CD8-positive, alpha-beta memory T cell (primary cell): ENCODE measurements at places on chromosomes 2 and 18.

DNA sequence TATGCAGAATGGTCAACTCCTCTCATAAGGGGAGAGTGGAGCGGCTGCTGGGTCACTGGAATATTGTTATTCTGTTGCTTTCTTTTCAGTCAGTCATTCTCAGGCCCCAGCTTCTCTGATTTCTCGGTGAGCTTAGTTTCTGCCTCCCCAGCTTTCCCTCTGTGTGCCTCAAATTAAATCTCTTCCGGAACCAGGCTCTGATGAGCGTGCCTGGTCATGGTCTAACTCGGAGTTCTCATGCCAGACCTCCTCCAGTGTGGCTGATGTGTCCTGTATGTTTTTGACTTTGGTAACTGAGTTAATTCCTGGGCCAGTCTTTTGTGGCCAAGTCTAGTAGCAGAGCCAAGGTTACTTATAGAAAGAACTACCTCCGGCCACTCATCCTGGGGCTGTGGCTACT, 4.9 kb upstream of the STK11IP start:
- no peak for DNase-seq

GRCh38 chr2:9971105-9971818, 19.8 kb downstream of the GRHL1 start:
- no peak for DNase-seq

GRCh38 chr2:161122772-161123530, 37.3 kb upstream of the TANK start:
- DNase-seq, result no peak

DNA sequence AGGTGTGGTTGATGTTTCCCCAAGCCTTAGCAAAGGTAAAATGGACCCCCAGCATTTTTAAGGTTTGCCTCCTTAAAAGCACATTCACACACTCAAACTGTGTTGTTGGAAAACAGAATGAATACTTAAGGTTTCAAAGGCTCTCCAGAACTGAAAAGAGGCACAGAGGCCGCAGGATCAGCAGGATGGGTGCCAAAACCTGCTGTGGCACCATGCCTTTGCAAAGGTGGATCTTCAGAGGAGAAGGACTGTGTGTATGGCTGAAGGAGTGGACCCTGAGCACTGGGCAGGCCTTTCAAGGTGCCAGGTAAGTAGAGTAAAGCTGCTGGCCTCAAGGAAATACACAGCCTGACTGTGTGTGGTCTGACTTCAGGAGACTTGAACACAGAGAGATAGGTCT, 127.3 kb downstream of the XRCC5 start:
- DNase-seq, result no peak
